ENCODE measurements at places on chromosomes 5 and 9.

- DNase-seq, result no peak
These were observed 41.5 kb upstream of the NOTCH1 start for GRCh38 chr9:136587145-136587943.

DNA sequence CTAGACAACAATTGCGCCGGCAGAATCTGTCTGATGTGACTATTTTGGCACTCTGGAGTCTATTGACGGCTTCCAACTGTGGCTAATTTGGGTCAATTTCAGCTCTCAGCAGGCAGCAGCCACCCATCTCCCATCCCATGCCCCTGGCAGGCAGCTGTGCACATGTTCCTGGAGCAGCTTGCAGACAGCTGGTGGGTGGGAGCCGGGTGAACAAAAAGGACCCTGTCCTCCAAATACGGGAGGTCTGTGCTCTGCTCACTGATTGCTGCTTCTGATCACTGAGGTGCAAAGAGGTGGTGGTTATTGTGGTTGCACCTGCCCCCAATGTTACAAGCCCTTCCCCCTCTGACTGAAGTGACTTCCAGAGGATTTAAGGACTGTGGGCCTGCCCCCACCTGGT is 45.0 kb upstream of the N4BP3 start:
- no peak for DNase-seq

- peak; percentile 31 for DNase-seq
These were observed 79.6 kb upstream of the RNU6ATAC start for GRCh38 chr9:134243778-134244467.

DNA sequence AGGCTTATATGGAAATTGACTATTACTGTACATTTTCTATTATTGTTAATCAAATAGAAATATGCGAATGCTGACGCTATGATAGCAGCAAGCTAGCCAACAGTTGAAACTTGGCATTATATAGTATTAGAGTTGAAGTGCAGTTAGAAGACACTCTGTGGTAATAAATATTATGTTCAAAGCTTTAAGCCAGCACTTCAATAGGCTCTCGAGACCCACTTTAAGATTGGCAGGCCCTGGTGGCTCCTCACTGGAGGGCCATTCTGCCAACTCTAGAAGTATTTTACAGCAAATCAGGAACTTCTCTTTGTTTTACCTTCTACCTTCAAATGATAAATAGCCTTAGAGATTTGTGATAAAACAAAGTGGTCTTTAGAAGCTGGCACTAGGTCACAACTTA is 2029.0 kb upstream of the WWC1 start:
- DNase-seq, result no peak

GRCh38 chr9:88026118-88026479 is 51.8 kb upstream of the CDK20 start:
- DNase-seq, result no peak

DNA sequence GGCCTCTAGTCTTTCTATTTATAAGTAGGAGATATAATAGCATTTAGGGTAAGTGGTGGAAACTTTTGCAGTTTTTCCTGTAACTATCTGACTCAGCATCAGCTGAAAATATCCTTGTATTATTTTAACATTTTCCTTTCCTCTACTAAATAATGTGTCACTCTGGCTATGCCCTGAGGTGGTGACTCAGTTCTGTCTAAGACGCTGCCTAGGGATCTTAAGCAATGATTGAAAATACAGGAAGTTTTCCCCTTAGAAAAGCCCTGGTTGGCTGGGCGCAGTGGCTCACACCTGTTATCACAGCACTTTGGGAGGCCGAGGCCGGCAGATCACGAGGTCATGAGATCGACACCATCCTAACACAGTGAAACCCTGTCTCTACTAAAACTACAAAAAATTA is 9.3 kb upstream of the EDIL3 start:
- DNase-seq, result no peak

GRCh38 chr5:171444582-171444981 is 25.1 kb downstream of the FGF18 start:
- no peak for DNase-seq

DNA sequence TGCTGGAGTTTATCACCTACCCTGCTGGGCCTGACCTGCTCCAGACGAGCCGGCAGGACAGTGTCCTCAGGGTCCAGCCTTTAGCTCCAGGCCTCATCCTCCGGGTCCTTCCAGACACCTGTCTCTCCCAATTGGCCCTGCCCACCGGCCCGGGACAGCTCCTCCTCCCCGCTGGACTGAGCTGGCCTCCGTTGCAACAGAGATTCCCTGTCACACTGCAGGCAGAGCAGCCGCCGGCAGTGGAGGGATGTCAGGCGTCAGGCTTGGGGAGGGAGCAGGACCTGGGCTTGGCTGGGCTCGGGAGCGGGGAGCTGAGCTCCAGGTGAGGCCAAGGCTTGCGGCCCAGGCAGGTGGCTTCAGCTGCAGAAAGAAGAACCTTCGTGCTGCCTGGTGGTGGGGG is 1.7 kb downstream of the KCNT1 start:
- DNase-seq, result no peak

DNA sequence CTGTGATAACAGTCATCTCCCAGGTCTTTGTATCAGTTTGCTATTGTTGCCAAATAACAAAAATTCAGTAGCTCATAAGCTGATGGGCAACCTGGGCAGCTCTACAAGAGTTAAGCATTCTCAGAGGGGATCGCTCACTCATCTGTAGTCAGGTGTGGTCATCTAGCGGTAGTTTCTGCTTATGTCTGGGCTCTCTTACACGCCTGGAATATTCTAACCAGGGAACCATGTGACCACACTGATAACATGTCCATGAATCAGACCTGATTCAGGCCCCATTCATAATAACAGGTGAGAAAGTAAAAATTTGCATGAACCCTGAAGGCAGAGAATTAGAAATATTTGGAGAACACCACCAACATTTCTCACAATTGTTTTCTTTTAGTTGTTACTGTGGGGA is 576.1 kb downstream of the SLCO4C1 start:
- no peak for DNase-seq

- DNase-seq, result no peak
These were observed 12.6 kb upstream of the DENND1A start for GRCh38 chr9:123942542-123942941.

DNA sequence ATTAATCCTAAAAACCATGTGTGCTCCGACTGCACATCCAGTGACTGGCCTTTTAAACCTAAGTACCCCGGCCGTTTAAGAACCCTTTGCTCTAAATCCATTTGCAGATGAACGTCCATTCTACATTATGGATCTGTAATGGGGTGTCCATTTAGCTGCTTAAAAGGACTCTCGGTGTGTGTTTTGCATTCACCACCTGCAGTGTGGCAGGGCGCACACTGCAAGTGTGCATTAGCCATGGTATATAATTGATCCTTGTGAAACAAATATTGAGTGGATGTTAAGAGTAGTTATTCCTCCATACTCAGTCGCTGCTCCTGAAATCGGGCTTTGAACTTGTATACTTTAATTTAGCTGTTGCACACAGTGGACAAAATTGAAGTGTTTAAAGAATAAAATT is 190.1 kb upstream of the WWC1 start:
- DNase-seq, result no peak

GRCh38 chr9:118882684-118883083 is 486.6 kb downstream of the BRINP1 start:
- DNase-seq, result no peak

- DNase-seq, result peak; percentile 6
These were observed 1.5 kb upstream of the OLFM1 start for GRCh38 chr9:135085830-135086546.

DNA sequence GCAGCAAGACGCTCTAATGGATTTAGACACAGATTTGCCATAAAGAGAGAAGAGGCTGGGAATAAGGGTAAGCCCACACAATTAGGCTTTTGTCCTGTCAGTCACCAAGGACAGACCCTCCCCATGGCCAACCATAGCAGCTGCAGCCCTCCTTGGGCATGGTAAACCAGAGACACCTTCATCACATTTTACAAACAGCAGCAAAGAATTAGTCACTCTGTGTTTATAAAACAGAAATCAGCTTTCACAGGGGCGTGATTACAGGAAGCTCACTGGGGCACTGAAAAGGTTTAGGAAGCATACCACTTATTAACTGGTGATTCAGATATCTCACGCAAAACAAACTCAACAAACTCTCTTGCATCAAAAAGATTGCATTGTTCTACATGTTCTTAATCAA is 37.3 kb upstream of the ZNF622 start:
- no peak for DNase-seq

GRCh38 chr5:117800261-117800660 is 1188.1 kb downstream of the DTWD2 start:
- DNase-seq, result no peak

DNA sequence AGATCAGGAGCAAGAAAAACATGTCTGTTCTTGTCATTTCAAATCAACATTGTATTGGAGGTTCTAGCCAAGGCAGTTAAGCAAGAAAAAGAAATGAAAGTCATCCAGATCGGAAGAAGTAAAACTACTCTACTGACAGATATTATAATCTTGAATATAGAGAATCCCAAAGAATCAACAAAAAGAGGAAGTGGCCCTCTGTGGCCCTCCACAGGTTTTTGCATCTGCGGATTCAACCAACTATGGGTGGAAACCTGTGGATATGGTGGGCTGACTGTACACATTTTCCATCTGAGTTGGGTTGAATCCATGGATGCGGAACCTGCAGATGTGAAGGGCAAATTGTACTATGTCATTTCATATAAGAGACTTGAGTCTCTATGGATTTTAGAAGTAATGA is 35.1 kb downstream of the GAS1 start:
- DNase-seq, result no peak

- no peak for DNase-seq
These were observed 103.3 kb downstream of the CD180 start for GRCh38 chr5:67093279-67093678.

- DNase-seq, result no peak
These were observed 8.2 kb downstream of the NR2F1-AS1 start for GRCh38 chr5:93572608-93573353.

GRCh38 chr5:135729321-135729786 is 105.1 kb upstream of the SLC25A48 start:
- no peak for DNase-seq

GRCh38 chr9:96376891-96377874 is 6.3 kb downstream of the SLC35D2 start:
- no peak for DNase-seq

DNA sequence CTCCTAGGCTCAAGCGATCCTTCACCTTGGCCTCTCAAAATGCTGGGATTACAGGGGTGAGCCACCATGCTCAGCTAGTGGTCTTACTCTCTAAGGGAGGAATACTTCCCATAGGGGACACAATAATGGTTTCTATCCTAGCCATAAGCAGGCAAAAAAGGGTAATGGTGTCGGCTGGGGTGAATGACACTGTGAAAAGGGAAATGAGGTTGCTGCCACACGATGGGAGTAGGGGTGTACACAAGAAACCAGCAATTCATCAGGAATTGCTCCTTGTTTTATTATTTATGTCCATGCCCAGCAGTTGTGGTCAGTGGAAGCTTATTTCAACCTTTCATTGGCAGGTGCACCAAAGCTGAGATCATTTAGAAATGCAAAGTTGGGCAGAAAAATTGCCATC is 70.3 kb upstream of the ZFR start:
- no peak for DNase-seq

DNA sequence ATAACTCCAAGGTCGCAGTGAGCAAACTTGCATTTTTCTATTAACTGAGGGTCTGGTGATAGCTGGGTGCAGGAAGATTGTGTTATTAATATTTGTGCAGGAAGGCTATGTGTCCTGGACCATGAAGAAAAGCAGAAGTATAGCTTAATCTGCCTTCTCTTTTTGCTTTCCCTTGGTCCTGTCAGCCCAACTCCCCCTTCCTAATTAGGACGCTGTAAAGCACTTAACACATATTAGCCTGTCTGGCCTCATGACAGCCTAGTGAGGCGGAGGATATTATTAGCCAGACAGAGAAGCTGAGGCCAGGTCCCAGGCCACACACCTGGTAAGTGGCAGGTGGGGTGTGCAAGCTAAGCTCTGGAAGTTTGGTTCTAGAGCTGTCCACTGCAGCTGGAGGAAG is 29.5 kb downstream of the SLC46A2 start:
- DNase-seq, result no peak

DNA sequence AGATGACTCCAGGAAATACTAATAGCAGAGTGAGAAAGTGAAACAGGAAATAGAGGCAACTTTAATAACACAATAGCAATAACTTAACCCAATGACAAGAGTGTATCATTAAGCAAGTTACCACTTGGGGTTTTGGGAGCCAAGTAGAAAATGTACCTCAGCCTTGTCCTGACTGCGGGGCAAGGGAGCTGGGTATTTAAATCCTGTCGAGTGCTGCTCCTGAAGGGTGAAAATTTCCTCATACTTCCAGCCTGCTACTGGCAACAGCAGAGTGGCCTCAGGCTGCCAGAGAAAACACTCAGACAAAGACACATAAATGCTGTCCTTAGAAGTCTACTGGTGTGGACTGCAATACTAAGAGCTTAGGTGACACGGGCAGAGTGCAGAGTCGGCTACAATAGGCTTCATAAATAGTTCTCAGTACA is 112.5 kb upstream of the EMB start:
- DNase-seq, result no peak

DNA sequence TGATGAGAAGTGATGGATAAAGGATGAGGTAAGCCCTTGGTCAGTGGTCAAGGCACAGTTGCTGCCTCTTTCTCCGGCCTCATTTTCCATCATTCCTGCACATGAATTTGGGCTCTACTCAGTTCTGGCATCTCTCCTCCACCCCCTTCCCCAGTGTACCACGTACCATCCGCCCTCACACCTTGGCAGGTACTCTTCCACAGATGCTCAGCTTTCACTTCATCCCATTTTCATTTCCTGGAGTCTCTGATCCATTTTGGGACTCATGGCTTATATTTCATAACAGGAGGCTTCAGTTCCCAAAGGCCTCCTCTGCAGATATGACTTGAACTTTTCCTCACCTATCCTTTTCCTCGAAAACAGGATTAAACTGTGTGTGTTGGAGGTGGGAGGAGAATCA is 326.7 kb downstream of the ASTN2 start:
- DNase-seq, result no peak

- DNase-seq, result no peak
These were observed 255.7 kb upstream of the ACTBL2 start for GRCh38 chr5:57738301-57738700.

DNA sequence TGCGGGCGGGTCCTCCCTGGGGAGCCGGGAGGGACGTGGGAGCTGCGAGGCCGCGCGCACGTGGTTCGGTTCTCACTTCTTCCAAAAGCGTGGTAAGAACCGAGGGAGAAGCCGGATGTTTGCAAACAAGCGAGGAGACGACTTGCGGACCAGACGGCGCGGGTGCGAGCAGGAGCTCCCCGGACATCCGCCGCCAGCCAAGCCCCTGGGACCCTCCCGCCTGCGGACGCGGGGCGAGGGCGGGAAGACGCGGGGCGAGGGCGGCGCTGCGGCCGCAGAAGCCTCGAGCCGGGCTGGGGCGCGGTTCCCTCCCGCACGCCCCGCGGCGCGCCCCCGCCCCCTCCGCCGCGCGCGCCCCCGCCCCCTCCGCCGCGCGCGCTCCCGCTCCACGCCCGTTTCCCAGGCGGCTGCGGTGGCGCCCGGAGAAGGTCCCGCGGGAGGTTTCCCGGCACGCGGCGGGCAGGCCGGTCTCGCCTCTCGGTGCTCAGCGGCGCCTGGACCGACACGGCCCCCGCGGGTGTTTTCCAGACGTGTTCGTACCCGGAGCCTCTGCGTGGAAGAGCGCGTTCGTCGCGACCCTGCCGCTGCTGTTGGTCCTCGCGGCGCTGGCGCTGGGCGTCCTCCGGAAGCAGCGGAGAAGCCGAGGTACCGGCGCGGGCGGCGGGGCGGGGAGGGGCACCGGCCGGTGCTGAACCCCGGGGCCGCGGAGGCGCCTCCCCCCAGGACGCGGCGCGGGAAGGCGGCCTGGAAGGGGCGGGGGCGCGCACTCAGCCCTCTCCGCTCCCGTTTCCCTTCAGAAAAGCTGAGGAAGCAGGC is 12.8 kb downstream of the BTNL9 start:
- DNase-seq, result peak; percentile 5

- DNase-seq, result no peak
These were observed 8.6 kb downstream of the SUSD3 start for GRCh38 chr9:93066978-93067603.

GRCh38 chr5:65981548-65981947 is 55.2 kb downstream of the ERBIN start:
- DNase-seq, result no peak
